ENCODE measurements at places on chromosomes 1 and 21.

DNA sequence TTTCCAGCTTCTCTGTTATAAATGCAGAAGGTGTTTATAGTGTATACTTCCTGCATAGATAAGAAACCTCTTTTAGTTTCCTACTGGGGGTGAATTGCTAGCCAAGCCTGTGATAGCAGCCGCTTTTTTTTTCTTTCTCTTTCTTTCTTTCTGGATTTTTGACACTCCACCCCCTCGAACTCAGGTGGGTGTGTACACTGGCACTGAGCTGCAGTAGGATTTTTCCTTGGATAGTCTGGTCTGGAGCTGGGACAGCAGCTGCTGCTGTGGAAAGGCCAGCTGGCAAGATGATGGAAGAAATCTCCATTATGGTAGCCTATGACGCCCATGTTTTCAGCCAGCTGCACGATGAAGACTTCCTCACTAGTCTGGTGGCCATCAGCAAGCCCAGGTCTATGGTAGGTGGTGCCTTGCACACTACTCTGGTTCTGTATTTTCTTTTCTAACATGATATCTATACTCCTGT, 122.5 kb upstream of the CACYBP start:
- no peak for DNase-seq

DNA sequence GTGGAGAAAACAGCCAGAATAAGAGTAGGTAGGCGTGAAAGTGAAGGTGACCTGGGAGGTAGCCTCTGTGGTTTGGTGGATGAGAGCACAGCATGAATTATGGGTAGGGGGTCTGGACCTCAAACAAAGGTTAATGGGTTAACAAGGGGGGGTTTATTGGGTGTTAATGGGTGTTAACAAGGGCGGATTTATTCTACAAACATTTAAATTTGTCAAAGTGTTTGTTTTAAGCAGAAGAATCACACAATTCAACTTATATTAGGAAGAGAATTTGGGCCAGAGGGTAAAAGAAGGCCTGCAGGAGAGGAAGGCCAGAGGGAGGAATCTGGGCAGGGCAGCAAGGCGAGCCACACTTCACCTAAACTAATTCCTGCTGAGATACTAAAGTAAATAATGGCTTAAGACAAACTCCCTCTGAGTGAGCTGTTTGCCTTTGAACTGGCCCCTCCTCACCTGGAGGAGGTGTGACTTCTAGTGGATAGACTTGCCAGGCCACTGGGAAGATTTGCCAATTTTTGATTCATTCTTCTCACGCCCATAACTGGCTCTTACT, 191.7 kb downstream of the GIPC2 start:
- no peak for DNase-seq

- no peak for DNase-seq
Observed at GRCh38 chr1:90443354-90443753, 273.7 kb downstream of the BARHL2 start.

- no peak for DNase-seq
Observed at GRCh38 chr1:119026956-119027355, 38.8 kb upstream of the TBX15 start.

- peak; percentile 12 for DNase-seq
Observed at GRCh38 chr1:152495066-152495675, 15.4 kb upstream of the LCE5A start.

- DNase-seq: no peak
Observed at GRCh38 chr1:23638786-23639241, 52.8 kb upstream of the RPL11 start.

DNA sequence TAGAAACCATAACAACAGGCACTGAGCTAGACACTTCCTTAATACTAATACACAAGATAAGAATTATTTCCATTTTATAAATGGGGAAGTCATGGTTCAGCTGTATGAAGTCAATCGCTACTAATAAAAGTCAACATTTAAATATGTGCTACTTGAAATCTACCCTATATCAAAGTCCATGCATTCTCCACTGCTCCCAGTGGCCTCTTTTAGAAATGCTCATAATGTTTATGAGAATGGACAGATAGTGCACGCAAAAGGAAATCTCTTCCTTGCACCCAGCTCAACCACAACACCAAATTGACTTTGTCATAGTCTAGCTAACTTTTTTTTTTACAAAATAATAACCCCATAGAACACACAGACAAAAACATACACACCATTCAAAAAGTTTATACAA, 281.7 kb upstream of the CXADR start:
- DNase-seq: no peak

DNA sequence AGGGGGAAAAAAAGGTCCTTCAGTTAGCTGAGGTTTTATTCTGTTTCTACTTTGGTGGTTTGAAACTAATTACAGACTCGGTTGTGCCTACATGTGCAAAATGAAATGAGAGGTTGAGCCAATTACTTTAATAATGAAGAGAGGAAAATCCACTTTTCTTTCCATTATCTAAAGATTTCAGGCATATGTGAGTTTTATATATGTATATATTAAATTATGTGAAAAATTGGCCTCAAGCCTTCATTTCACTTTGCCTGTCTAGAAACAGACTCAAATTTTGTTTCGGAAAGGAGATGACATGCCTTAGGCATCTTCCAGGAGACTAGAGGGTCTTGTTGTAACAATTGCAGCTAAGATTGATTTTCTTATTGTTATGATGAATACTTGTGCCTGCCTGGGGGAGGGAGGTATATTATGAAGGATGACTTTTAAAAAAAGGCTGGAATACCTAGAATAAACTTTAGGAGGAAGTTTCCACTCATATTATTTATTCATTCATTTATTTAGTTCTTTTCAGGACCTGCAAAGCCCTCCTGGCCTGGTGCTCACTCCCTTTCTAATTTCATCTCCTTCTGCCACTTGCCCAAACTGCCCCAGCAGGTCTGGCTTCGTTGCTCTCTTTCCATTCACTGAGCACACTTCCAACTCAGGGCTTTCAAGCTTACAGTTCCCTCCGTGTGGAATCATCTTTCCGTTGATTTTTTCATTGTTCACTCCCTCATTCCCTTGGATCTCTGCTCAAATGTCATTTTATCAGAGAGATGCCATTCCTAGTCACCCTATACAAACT, 94.2 kb upstream of the HOOK1 start:
- DNase-seq: no peak

- DNase-seq: peak; percentile 81
Observed at GRCh38 chr1:151984313-151984956, 9.2 kb downstream of the S100A10 start.

DNA sequence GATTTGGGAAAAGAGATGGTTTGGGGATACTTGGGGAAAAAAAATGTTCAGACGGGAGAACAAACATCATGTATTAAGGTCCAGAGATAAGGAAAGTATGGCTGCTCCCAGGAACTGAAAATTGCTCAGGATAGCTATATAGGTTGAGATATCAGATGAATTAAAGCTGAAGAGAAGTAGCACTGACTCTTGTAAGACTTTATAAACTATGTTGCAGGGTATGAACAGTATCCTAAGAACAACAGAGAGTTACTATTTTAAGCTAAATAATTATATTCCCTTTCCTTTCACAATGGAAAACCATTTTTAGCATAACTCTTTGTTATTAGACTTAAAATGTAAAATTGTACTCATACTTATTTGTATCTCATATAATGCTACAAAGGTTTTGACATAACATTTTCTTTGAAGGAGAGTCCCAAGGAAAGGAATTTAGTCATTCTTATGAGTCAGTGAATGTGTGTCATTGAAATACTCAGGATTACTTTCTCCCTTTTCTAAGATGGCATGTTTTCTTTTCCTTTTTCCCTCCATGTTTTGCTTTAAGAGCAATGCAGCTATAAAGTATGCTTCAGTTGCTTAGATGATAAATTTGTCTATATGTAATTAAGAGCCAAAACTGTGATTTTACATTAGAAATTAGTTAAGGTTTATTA, 139.4 kb upstream of the KIAA1614 start:
- DNase-seq: no peak

- DNase-seq: peak; percentile 27
Observed at GRCh38 chr1:156656806-156657740, 15.2 kb downstream of the BCAN start.

GRCh38 chr1:216749232-216749631, 26.0 kb upstream of the ESRRG start:
- no peak for DNase-seq

- no peak for DNase-seq
Observed at GRCh38 chr1:234361102-234361603, 12.1 kb upstream of the COA6 start.

DNA sequence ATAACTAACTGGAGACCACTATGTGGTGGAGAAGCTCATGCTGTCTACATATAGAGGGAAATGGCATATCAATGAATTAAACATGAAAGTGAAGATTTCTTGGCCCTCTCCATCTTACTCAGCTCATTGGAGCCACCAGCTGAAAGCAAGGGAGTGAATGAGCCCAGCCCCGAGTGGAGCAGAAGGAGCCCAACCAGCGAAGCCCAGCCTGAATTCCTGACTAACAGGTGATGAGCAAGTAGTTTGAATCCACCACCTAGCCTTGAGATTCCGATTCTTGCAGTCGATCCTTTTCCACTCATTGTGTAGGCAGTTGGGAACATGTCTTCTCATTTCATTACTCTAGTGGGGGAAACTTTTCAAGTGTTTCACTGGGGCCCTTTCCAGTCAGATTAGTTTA, 18.6 kb upstream of the ST6GALNAC3 start:
- DNase-seq: no peak

- DNase-seq: no peak
Observed at GRCh38 chr21:36671836-36672235, 27.1 kb upstream of the SIM2 start.

- no peak for DNase-seq
Observed at GRCh38 chr1:22473952-22474351, 22.3 kb downstream of the ZBTB40 start.

- no peak for DNase-seq
Observed at GRCh38 chr1:31010086-31010989, 55.2 kb downstream of the PUM1 start.

GRCh38 chr1:161007369-161007768, 13.6 kb downstream of the F11R start:
- no peak for DNase-seq

DNA sequence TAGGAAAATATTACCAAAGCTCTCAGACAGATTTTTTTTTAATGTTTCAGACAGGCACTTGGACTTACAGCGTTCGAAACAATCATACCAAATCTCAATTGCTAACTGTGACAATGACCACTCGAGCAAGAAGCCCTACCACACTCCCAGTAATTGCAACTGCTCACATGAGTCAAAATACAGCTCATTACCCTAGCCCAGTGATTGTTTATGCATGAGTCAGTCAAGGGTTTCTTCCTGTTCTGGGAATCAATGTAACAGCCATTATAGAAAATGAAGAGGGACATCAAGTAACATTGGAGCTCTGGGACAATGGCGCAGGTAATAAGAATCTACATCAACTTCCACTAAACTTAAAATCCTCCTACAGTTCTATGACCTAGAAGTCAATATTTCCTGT, 56.1 kb upstream of the SH3GLB1 start:
- no peak for DNase-seq

DNA sequence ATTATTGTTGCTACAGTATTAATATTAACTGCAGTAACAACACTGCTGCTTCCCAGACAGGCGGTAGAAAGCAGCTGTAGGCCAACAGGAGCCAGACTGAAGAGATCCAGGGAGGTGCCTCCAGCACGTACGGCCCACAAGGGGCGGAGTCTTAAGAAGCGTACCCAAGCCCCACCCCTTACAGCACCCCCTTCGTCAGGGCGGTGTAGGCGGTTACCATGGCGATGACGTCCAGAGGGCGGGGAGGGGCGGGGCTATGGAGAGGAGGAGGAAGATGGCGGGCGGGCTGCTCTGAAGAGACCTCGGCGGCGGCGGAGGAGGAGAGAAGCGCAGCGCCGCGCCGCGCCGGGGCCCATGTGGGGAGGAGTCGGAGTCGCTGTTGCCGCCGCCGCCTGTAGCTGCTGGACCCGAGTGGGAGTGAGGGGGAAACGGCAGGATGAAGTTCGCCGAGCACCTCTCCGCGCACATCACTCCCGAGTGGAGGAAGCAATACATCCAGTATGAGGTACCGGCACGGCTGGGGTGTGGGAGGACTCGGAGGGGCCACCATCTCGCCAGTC, at the start of gene XPR1:
XPR1 (plus strand) TSS at position 257 of the 560 bp plus-strand sequence; CDS start at position 437, 180 bp downstream.
- DNase-seq: peak; percentile 97

- no peak for DNase-seq
Observed at GRCh38 chr1:94693435-94693834, 126.7 kb upstream of the SLC44A3 start.

GRCh38 chr1:116950517-116951199, 40.9 kb downstream of the PTGFRN start:
- DNase-seq: no peak

- no peak for DNase-seq
Observed at GRCh38 chr1:30083800-30084464, 639.5 kb downstream of the MATN1 start.

DNA sequence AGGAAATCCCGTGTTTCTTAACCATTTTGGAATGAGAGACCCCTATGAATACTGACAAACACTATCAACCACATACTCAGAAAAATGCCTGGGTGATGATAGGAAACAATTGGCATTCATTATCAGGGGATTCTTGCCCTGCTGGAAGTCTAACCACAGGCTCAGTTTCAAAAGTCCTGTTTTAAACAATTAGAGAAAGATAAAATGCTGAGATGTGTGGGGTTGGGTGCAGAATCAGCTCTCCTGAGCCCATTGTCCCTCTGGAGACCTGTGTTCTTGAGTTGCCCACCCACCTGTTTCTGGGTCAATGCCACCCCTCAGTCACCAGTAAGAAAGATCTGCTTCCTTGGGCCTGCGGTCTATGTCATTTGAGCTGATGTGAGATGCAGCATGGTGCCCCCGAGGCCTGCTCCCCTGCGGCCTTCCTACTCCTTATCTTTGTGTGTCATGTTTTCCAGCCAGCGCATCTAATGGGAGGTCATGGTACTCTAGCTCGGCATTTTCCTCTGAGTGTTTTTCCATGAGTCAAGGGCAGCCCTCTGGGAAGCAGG, 130.3 kb upstream of the PLXNA2 start:
- no peak for DNase-seq

DNA sequence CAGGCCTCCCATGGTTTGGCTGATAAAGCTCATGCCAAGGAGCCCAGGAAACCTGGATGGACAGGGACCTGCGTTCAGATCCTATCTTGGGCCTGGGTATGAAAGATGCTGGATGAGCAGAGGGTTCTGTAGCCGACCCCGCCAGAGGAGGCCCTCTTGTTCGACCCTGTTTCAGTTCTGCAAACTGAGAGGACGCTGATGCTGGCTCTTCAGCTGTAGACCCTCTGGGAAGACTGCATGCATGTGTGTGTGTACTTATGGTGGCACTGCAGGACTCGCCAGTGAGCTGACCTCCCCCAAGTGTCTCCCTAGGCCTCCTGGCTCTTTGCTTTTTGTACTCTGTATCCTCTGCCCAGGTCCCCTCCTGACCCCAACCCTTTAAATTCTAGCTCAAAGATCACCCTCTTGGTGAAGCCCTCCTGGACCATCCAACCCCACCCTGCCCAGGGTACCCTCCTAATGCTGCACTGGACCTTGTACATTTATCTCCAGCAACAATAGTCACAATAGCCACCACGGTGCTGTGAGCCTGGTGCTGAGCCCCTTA, 1.6 kb downstream of the EPS8L3 start:
- DNase-seq: peak; percentile 55

GRCh38 chr1:88922214-88922613, 30.8 kb upstream of the GTF2B start:
- no peak for DNase-seq

GRCh38 chr21:42560517-42561179, 47.0 kb downstream of the SLC37A1 start:
- DNase-seq: no peak

Data from MV-4-11 (cell line).